Stimulated activated CD4-positive, alpha-beta T cell treated with anti-CD3 and anti-CD28 coated beads, Interleukin-1b, Interleukin-23, amount 100 ng/mL, for 48 hours (primary cell): ENCODE measurements at places on chromosomes 6 and 20.

GRCh38 chr6:14804785-14805210 lies 441.1 kb upstream of the JARID2 start:
- no peak for DNase-seq

GRCh38 chr6:311679-312220 lies 19.5 kb downstream of the DUSP22 start:
- no peak for DNase-seq

GRCh38 chr20:20953738-20954618 lies 152.2 kb downstream of the LINC00237 start:
- DNase-seq = no peak

DNA sequence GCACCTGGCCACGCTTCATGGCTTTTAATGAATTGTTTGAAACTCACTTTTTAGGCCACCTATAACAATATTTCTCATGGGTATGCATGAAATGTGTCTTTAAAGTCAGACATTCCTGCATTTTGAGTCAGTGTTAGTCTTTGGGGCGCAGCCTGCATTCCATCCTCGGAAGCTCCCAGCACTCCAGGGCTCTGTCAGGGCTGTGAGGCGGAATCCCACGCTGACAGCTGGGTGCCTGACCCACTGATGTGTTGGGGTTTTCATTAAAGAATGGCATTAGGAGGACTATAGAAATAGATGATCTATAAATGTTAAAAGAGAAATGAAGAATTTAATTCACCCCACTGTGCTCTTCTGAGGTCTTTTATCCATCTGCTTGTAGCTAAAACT lies 16.2 kb upstream of the CLDN20 start:
- DNase-seq = no peak

- no peak for DNase-seq
Observed at GRCh38 chr20:62762376-62762775, 33.9 kb upstream of the MRGBP start.

GRCh38 chr20:17958373-17959256 lies 10.0 kb downstream of the SNX5 start:
- DNase-seq = no peak

- no peak for DNase-seq
Observed at GRCh38 chr20:62466072-62466760, 9.6 kb downstream of the GATA5 start.

GRCh38 chr20:36018208-36018988 lies 50.0 kb downstream of the CNBD2 start:
- no peak for DNase-seq

DNA sequence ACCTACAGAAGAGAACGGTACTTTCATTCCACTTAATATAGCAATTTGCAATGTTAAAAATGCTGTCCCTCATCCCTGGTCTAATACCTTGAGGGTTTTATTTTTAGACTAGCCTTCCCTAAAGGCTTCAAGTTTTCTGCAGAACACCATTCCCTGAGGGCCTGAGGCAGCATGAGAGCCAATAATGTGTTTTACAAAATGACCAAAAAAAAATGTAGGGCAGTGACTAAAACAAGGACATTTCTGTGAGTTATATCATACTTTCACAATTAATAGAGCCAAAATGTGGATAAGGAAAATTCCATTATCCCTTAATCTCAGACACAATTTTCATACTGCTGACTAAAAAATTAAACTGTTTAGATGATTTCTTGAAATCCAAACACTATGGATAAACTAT lies 22.7 kb downstream of the GPR63 start:
- no peak for DNase-seq

DNA sequence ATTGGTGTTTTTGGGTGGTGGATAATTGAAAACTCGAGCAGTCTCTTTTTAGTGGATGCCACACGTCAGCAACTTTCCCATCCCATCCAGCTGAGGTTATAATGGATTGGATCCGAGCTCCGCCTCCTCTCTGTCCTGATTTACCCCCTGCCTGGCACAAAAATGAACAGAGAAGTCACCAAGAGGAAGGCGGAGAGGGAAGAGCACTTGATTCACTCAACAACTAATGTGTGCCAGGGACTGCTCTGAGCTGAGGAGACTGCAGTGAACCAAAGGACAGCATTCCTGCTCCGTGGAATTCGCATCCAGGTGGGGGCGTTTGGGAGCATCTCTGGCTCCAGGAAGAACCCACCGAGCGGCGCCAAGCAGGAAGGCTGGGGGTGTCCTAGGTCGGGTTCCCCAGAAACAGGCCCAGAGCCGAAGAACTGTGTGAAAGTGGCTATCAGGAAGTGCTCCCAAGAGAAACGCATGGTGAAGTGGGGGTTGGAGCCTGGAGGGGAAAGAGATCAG lies 95.8 kb upstream of the NAA20 start:
- no peak for DNase-seq

DNA sequence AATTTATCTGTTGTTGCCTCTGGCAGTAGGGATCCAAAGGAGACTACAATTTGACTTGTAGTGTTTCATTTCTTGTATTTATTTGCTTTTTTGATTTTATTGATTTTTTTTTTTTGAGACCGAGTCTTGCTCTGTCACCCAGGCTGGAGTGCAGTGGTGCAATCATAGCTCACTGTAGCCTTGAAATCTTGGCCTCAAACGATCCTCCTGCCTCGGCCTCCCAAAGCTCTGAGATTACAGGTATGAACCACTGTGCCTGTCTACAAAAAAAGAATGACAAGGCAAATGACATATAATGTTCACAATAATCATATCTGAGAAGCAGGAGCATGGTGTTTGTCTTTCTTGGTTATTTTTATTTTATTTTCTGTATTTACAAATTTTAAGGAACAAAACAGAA lies 117.6 kb upstream of the RNF24 start:
- no peak for DNase-seq

GRCh38 chr6:43242908-43243663 lies at the start of gene TTBK1:
TTBK1 (plus strand) TSS chr6:43243481; CDS start chr6:43246661, 3,180 bp downstream.
- DNase-seq = peak; percentile 43

DNA sequence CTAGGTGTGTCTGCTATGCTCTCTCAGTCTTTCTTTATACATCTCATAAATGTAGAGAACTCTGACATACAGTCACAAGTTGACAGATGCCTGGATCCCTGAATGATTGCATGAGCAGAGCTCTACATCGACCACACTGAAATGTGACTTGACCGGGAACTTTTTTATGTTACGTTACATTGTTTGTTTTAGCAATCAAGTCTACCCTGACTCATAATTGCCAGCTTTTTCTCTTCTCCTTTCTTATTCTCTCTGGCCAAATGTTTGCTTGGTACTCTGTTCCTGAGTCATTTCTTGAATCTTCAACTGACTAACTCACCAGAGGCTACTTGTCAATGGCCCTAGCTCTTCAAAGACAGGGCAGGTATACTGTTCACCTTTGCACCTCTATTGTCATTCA lies 213.6 kb upstream of the DTNBP1 start:
- DNase-seq = peak; percentile 12

GRCh38 chr6:63789699-63790098 lies 154.1 kb downstream of the PHF3 start:
- DNase-seq = no peak

DNA sequence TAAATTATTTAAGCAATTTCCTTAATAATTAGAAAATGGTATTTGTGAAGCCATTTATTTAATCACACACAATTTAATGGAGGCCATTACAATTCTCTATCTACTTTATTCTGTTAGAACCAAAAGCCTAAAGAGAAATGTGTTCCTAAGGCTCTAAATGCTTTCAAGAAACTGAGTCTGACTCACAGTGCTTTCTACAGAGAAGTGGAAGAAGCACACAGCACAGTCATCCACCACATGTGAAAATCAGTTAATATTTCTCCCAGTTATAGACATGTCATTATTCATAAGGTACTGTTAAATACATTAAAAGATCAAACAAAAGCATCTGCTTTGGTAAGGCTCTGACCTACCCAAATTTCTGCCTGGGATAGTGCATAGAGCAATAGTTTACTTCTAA lies 214.4 kb downstream of the ALDH8A1 start:
- DNase-seq = no peak

GRCh38 chr6:2937627-2938003 lies 33.8 kb downstream of the SERPINB6 start:
- DNase-seq = no peak

- DNase-seq = peak; percentile 47
Observed at GRCh38 chr6:39228111-39228971, 934 bp downstream of the KCNK5 start.

- no peak for DNase-seq
Observed at GRCh38 chr6:54135665-54136369, 24.6 kb downstream of the MLIP start.

- DNase-seq = no peak
Observed at GRCh38 chr6:38517005-38517404, 122.7 kb downstream of the BTBD9 start.

- no peak for DNase-seq
Observed at GRCh38 chr6:27092316-27092692, 155.2 kb upstream of the PRSS16 start.

DNA sequence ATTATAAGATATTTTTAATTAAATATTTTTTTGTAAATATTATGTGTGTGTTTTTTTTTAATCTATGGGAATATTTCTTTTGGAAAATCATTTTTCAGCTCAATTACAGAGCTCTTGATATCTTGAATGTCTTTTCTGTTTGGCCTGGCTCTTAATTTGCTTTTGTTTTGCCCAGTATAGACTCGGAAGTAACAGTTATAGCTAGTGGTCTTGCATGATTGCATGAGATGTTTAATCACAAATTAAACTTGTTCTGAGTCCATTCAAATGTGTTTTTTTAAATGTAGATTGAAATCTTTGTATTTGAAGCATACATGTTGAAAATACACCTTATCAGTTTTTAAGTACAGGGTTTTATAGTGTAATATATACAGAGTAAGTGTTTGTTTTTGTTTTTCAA lies 2.6 kb downstream of the ID4 start:
- DNase-seq = no peak

DNA sequence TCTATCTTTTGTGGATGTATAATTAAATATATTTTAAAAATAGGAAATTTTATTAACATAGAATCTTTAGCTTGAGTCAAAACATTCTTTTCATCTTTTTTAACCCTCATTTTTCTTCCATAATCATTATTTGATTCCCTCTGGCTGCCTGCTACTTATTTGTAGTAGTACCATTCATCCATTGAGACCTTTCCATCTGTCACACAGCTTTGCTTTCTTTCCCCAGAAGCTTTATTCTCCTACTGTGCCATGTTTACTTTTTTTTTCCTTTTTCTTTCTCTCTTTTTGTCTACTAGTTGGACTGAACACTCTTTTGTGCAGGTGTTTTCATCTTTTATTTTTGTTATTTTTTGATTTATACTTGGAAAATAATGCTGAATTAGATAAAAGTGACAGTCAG lies 522.6 kb upstream of the MMS22L start:
- DNase-seq = no peak

DNA sequence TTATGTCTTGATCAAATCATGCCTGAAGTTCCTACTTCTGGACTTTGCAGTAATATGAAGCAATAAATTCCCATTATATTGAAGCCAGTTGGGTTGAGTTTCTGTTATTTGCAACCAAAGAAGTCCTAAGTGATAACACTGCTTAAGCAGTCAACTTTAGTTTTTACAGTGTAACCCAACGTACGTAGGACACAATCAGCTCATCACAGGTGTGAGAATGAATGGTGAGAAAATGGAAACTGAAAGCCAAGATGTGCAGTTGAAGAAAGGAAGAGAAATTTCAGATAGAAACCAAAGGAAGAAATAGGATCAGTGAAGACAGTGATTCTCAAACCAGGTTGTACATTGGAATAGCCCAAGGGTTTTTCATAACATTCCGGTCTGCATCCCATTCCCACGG lies 211.4 kb upstream of the ZFP64 start:
- no peak for DNase-seq

GRCh38 chr20:33693289-33693688 lies 7.1 kb upstream of the E2F1 start:
- no peak for DNase-seq

GRCh38 chr6:4935975-4936680 lies 67.7 kb downstream of the RPP40 start:
- no peak for DNase-seq

DNA sequence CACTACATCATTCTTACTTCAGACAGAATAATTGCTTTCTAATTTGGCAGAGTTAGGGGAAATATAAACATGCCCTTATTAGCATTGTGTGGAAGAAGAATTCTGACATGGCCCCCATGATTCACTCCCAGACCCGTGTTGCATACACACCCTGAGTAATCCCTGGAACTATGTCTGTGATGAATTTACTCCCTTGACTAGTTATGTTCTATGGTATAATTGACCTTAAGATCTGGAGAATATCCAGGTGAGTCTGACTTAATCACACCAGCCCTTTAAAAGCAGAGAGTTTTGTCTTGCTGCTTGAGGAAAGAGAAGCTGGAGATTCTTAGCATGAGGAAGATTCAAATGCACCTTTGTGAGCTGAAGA lies 262.9 kb downstream of the SOX4 start:
- DNase-seq = no peak

DNA sequence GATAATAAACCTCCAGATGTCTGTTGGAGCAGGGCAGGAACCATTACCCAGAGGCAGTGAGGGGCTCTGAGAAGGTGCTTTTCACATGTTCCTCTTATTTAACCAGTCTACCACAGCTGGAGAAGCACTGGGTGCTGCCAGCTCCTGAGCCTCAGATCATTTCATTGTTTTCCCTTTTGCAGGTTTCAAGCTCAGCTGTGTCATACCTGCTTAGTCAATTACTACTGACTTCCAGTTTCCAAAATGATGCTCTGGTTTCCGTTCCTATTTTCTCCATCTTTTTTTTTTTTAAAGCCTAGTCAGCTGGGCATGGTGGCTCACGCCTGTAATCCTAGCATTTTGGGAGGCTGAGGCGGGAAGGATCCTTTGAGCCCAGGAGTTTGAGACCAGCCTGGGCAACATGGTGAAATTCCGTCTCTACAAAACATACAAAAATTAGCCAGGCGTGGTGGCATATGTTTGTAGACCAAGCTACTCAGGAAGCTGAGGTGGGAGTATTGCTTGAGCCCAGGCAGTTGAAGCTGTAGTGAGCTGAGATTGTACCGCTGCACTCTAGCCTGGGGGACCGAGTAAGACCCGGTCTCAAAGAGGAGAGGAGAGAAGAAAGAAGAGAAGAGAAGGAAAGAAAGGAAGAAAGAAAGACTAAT lies 6.7 kb downstream of the FLOT1 start:
- peak; percentile 54 for DNase-seq

DNA sequence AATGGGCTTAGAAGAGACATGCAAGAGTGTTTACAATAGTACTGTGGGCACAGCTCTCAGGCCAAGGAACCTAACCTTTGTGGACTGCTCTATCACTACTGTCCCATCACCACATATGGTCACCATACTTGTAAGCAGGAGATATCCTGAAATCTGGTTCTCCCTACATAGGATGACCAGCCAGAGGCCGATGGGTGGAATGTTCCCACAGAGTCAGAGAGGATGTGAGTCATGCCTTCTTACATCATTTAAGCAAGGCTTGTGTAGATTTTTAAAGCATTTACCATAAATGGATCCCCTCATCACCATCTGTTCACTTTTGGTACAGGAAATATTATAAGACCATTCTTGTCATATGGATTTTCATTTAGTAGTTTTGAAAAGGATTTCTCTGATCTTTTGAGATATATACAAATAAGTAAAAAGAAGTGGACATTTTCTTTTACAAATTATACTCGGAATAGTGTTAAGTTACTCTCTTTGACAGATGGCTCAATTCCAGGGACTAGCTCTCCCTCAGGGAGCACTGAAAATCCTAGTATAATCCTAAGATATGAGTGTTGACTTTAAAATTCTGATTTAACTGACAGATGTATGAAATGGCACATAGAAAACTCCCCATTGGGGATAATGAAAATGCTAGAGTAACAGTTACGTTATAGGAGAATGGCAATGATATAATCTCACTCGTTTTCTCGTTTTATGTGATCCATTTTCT lies 6.6 kb downstream of the HTR1B start:
- DNase-seq = no peak

GRCh38 chr6:106170030-106170791 lies 84.1 kb downstream of the PRDM1 start:
- no peak for DNase-seq
